ENCODE measurements at places on chromosomes 2 and 18.

DNA sequence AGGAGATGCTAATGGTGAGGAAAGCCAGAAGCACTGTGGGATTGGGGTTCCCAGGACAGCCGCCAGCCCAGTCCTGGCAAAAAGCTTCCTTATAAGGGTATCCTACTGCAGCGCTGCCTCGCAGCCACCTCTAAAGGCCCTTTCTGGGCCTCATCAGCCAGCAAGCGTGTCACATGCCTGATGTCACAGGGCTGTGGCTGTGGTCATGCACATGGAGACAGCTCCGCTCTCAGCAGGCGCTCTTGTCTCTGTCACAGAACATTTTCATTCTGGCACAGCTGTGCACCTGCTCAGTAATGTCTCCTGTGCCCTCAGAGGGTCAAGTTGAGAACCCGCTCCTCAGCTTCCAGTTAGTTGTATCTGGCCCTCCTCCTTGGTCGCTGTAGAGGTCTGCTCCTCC is 17.7 kb upstream of the MAL start:
- DNase-seq, result peak; percentile 75

DNA sequence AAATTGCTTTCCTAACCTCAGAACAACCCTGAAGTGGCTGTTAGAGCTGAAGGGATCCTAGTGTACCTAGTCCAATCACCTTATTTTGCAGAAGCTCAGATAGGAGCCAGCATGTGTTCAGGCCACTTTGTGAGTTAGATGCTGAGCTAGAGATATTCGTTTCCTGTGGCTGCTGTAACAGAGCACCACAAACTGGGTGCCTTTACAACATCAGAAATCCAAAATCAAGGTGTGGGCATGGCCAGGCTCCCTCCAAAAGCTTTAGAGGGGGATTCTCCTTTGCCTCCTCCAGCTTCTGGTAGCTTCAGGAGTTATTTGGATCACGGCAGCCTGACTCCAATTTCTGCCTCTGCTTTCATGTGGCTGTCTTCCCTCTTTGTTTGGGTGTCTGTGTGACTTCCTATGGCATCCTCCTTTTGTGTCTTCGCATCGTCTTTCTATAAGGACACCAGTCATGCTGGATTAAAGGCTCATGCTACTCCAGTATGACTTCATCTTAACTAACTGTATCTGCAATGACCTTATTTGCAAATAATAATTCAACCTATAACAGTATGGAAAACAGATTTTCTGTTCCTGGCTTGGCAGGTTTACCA is 86.3 kb upstream of the TGFA start:
- DNase-seq, result no peak

DNA sequence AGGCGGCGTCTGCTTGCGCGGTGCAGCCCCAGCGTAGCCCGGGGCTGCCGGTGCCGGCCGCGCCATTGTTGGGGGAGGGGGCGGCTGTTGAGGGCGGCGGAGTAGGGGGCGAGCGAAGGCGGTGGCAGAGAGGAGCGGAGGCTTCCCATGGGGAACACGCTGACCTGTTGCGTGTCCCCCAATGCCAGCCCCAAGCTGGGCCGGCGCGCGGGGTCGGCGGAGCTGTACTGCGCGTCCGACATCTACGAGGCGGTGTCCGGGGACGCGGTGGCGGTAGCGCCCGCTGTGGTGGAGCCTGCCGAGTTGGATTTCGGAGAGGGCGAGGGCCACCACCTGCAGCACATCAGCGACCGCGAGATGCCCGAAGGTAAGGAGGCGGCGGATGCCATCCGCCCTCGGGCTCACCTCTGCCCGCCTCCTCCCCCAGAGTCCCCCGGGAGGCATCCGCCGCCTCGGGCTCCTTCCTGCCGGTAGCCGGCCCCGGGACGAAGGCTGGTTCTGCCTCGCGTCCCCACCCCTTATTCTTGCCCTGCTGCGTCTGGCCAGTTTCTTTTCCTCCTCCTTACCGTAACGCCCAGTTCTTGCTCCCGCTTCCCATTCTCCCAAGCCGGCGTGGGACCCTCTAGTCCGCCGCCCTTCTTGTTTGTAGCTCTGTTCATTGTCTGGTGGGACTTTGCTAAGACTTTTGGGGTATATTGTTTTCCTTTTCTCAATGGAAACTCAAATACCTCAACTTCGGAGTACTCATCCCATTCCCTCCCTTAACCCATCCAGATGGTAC is 500 bp downstream of the CCNYL1 start:
- peak; percentile 82 for DNase-seq

- peak; percentile 4 for DNase-seq
Observed at GRCh38 chr2:144596073-144596871, 76.4 kb upstream of the ZEB2 start.

- no peak for DNase-seq
Observed at GRCh38 chr2:46848447-46848846, 67.2 kb downstream of the MCFD2 start.

GRCh38 chr2:197255543-197255942 is 55.0 kb downstream of the ANKRD44 start:
- DNase-seq, result peak; percentile 40

- DNase-seq, result no peak
Observed at GRCh38 chr2:15914596-15915385, 25.6 kb upstream of the MYCN start.

DNA sequence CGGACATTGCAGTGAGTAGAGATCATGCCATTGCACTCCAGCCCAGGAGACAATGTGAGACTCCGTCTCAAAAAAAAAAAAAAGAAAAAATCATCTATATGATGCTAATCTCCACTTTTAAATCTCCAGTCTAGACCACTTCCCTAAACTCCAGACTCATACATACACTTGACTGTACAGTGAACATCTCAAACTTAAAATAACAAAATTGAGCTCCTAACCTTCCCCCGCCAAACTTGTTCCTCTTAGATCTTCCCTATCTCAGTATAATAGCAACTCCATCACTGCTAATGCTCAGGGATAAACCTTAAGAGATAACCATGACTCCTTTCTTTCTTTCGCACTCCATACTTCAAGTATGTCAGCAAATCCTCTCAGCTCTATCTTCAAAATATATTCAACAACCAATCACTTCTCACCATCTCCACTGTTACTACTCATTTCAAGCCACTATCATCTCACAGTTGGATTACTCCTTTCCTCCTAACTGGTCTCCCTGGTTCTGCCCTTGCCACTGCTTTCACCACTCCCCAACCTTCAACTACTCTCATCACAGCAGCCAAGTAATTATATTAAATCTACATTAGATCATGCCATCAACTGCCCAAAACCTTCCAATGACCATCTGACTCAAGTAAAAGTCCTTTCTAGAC is 12.0 kb downstream of the MEMO1 start:
- DNase-seq, result no peak

- no peak for DNase-seq
Observed at GRCh38 chr2:230899786-230900185, 25.3 kb downstream of the GPR55 start.

DNA sequence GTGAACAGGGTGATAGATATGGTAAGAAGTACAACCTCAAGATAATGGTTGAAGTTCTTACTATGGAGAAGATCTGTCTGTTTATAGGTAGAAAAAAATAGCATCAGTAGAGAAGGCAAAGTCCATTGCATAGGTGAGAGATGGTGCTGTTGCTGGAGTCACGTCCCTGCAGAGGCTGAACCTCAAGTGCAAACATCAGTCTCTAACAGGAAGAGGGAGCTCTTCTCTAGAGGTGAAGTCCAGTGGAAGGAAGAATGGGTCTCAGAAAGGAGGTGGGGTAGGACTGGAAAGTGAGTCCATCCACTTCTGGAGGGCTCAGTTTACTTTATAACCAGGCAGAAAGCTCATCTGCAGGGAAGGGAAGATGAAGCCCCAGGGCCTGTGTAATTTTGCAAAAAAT is 337.7 kb downstream of the MEIS1 start:
- no peak for DNase-seq
